Activated T-helper 1 cell treated with anti-CD3 and anti-CD28 coated beads, Interleukin-12 subunit alpha, Interleukin-12 subunit beta, Interleukin-2, Interleukin-4 antibody, amounts not matched to agents 30 ng/mL and 10 ng/mL and 1 ng/mL, durations not matched to agents 14 hours and 24 hours and 36 hours (primary cell): ENCODE measurements at places on chromosomes 16 and 17. TPM values are rescaled to one million over a fixed set of nuclear protein-coding genes. Genes with fewer than 3 reads are reported as not detected.

The SLC9A5 gene
- total RNA-seq, result 5.1 TPM in 2 replicates

The CCL11 gene
- total RNA-seq, result not detected in 2 replicates

The ADAM11 gene
- total RNA-seq, result 0.32 and 0.52 TPM in 2 replicates

The PDILT gene
- total RNA-seq, result not detected in 2 replicates

DNA sequence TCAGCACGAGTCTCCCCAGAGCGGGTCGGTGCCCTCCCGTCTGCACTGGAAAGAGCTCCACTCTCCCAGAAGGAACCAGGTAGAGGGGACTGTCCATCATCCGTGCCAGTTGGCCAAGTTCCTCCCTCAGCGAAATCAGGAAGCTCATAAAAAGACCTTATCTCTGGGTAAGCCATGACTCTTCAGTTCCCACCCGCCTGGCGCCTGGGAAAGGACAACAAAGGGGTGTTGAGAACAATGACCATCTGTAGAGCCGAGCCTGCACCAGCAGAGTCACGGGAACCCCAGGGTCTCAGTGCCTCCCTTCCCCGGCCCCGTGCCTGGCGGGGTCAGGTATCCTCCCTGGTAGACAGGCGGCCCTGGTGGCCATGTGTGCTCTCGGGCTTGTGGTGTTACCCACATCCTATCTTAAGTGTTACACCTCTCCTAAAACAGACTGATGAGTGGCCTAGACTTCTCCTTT, 190.7 kb downstream of the AXIN2 start:
- H3K27ac ChIP-seq, result no peak overlapping the region
- peaks cover 4% of the 10 kb centered on the region for H3K27me3 ChIP-seq
- no peak overlapping the region for H3K4me3 ChIP-seq
- H3K4me1 ChIP-seq, result peaks cover 9% of the 10 kb centered on the region

DNA sequence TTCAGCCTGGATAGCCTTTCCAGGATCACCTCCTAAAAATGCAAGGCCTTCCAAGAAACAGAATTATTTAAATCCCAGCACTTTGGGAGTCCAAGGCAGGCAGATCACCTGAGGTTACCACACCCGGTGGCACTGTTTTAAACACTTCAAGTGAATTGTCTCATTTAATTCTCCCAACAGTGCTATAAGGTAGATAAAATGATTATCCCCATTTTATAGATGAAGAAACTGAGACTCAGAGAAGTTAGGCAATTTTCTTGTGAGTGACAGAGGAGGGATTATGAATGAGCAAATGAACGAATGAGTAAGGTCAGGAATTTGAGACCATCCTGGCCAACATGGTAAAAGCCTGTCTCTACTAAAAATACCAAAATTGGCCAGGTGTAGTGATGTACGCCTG, 16.8 kb downstream of the THRA start:
- no peaks in the 10 kb centered on the region for H3K36me3 ChIP-seq
- DNase-seq, result no peak
- H3K27me3 ChIP-seq, result no peaks in the 10 kb centered on the region
- no peak overlapping the region for H3K27ac ChIP-seq

DNA sequence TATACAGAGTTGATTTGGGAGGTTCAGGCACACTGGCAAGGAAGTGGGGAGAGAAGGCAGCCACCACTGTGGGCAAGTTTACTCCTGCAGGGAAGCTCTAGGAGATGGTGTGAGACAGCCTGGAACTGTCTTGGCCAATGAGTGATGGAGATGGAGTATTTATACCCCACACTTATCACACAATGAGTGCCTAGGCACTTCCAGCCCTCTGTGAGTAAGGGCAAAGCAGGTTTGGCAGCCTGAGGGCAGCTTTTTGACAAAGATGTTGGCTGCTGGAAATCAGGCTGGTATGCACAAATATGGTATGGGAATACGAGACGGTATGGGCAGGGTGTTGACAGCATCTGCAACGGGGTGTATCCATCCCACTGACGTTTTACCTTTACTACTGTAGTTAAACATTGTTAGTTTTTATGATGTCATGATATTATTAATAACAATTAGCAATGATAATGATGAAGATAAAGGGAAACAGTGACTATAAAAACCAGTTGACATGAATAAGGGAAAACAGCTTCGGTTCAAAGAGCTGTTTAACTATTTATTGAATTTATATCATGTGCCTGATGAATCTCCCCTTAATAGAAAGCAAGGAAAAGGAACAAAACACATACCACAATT, 149.9 kb downstream of the CDK5R1 start:
- H3K4me1 ChIP-seq, result no peaks in the 10 kb centered on the region
- no peak overlapping the region for H3K27ac ChIP-seq
- no peak overlapping the region for H3K4me3 ChIP-seq
- no peak for DNase-seq
- H3K27me3 ChIP-seq, result peaks cover 6% of the 10 kb centered on the region
- no peaks in the 10 kb centered on the region for H3K36me3 ChIP-seq

DNA sequence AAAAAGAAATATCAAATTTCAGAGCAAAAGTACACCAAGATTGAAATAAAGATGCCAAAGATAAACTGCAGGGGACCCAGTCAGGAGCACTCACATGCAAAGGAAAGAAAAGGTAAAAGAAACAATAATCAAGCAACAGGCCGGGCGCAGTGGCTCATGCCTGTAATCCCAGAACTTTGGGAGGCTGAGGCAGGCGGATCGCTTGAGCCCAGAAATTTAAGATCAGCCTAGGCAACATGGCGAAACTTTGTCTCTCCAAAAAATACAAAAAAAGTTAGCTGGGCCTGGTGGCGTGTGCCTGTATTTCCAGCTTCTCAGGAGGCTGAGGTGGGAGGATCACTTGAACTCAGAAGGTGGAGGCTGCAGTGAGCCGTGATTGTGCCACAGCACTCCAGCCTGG, 107.6 kb upstream of the SMURF2 start:
- peaks cover 7% of the 10 kb centered on the region for H3K4me1 ChIP-seq
- no peak overlapping the region for H3K27ac ChIP-seq
- no peaks in the 10 kb centered on the region for H3K27me3 ChIP-seq
- H3K4me3 ChIP-seq, result no peak overlapping the region
- no peak for DNase-seq

DNA sequence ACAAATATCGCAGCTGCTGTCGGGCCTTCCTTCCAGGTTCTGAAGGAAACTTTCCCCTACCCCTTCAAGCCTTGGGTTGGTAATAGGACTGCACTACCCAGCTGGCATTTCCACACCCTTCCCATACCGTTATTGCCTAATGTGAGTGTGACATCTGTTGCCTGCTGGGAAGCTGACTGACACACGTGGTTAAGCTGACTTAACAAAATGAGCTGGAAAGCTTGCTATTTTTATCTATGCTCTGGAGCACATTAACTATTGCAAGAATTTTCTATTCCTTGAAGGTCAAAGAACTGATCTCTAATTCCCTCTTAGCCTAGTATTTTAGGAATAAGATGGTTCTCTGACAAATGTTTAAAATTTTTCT, 79.5 kb downstream of the PMP22 start:
- H3K27me3 ChIP-seq, result no peaks in the 10 kb centered on the region
- DNase-seq, result no peak

DNA sequence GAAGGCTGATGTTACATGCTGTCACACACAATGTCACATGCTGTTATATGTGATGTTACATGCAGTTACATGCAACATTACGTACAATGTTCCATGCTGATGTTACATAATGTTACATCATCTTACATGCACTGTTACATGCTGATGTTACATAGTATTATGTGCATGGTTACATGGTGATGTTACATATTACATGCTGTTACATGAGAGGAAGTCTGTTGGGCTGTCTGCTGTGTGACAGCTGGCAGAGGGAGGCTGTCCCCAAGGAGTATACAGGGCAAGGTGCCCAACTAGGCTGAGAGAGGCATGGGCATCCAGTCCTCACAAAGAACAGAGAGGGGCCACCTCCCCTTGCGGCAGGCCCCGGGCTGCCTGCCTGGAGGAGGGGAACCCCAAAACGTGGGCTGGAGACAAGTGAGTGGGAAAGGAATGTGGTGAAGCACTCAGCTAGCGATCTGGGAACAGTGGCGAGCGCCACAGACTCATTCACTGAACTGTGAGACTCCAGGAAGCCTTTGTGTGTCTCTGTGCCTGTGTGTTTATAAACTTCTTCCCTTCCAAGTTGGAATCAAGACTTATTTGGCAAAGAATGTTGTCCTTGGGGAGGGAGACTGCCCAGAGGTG, 30.6 kb downstream of the TMEM92 start:
- no peaks in the 10 kb centered on the region for H3K36me3 ChIP-seq
- no peak overlapping the region for H3K4me3 ChIP-seq
- peaks cover 1% of the 10 kb centered on the region for H3K27me3 ChIP-seq
- no peak overlapping the region for H3K27ac ChIP-seq

DNA sequence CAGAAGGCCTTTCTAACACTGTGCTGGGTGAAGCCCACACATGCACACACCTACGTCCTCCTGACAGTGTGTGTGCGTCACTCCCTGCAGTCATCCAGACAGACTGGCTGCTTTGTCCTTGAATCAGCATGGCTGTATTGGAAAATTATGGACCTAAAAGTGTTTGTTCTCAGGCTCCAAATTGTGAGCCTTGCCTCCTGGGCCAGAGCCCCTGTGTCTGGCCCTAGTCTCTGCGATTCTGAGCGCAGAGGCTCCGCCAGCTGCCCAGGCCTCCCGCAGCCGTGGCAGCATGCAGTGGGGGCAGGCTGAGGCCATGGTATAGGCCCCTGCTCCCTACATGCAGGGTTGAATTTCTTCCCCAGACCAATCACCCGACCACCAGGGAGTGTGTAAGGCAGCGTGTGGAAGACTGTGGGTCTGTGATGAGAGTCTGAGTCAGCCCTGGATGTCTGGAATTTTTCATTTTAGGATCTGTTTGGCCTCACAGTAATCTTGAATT, 166.9 kb downstream of the LGALS9B start:
- DNase-seq, result no peak
- H3K36me3 ChIP-seq, result no peaks in the 10 kb centered on the region
- no peak overlapping the region for H3K27ac ChIP-seq
